ENCODE measurements at places on chromosomes 2 and 18. TPM values are rescaled to one million over a fixed set of nuclear protein-coding genes. Genes with fewer than 3 reads are reported as not detected.

The GNAL gene
- 21.2 TPM for total RNA-seq

DNA sequence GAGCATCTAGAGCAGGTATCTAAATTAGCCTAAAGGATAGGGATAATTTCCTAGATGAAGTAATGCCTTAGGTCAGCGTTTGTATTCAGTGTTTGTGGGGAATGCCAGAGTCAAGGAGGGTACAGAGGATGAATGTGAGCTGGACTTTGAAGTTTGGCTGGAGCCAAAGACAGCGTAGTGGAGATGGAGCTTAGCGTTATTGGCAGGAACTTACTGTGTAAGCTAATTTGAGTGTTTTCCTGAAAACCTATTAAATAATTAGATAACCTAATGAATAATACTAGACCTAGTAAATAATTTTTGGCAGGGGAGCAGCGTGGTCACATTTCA lies 4.2 kb downstream of the RNF138 start:
- DNase-seq, result no peak

GRCh38 chr2:22340716-22341115 lies 1044.3 kb upstream of the KLHL29 start:
- no peak for DNase-seq

- DNase-seq, result no peak
Measured at GRCh38 chr2:200423541-200423940, 86.3 kb downstream of the KCTD18 start.

DNA sequence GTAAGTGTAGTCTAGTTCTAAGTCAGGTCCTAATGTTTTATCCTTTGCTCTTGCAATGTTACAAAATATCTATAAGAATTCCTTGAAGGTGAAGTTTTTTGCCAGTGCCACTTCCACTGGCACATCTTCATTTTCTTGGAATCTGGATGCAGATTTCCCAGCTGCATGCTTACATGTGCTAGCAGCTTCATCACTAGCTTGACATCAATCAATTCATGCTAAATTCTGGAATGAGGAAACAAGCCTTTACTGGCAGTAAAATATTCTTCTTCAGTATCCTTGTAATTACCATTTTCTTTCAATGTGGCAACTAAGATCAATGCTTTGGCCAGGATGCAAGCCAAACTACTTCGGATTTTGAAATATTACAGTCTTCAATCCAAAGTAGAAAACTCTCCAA lies 200.6 kb upstream of the SIX2 start:
- DNase-seq, result no peak

GRCh38 chr2:98004613-98005012 lies 8.9 kb upstream of the TMEM131 start:
- DNase-seq, result no peak

GRCh38 chr2:62415518-62415917 lies 90.5 kb downstream of the TMEM17 start:
- no peak for DNase-seq

DNA sequence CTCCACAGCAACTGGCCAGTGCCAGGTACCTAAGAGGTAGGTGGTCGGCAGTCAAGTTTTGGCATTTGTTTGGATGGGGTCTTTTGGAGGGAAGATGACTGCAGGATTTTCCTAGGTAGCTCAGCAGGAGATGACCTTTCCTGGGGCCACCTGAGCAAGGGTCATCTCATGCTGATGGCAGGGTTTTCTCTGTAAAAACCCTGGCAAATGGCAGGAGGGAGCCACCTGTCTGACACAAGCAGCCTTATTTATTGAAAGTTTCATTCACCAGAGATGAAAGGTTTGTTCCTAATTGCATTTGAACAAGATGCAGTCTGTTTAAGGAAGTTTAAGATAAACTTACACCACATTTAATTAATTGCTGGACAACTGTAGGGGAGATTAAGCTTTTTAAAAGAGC lies 31.6 kb upstream of the ACAA2 start:
- DNase-seq, result no peak

- no peak for DNase-seq
Measured at GRCh38 chr2:237236188-237236587, 150.5 kb downstream of the COPS8 start.

- DNase-seq, result peak; percentile 98
Measured at GRCh38 chr2:174039551-174040416, 74.6 kb upstream of the SP3 start.

DNA sequence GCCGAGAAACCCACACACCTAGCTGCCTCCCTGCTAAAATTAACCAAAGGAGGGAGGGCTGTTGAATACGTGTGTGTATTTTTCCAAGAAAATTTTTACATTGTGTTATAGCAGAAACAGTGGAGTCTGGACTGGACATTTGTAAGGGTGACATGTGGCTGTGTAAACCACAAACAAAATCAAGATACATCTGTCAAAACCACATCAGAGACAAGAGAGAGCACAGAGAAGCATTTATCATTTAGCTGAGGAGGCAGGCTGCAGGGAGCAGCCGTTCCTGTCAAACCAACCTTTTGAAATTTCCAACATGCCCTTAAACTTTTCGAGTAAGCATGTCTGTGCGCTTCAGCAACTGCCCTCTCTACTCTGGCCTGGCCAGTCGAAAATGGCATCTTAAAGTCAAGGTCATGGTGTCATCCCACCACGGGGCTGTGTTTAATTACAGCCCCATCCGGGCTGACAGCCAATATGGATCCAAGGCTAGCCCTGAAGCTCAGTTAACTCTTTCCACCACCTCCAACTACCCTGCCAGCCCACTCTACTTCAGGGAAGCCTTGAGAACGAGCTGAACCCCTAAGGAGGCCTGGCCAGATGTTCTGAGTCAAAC lies 8.4 kb downstream of the BCL11A start:
- no peak for DNase-seq

GRCh38 chr2:10537522-10538199 lies 89.5 kb upstream of the ODC1 start:
- no peak for DNase-seq

DNA sequence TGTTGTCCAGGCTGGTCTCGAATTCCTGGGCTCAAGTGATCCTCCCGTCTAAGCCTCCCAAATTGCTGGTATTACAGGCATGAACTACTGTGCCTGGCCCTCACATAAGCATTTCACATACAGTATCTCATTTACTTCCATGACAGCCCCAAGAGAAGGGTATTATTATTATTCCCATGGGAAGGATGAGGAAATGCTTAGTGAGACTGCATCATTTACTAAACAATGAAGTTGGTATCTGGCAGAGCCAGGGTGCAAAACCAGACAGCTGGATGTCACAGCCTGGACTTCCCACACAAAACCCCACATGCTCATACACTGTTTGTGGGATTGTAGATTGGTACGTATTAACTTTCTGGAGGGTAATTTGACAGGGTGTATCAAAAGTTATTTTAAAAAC lies 29.9 kb downstream of the DAPL1 start:
- no peak for DNase-seq

- no peak for DNase-seq
Measured at GRCh38 chr18:58051765-58052460, 7.9 kb downstream of the NEDD4L start.

- no peak for DNase-seq
Measured at GRCh38 chr2:50649626-50650402, 382.1 kb downstream of the NRXN1 start.

DNA sequence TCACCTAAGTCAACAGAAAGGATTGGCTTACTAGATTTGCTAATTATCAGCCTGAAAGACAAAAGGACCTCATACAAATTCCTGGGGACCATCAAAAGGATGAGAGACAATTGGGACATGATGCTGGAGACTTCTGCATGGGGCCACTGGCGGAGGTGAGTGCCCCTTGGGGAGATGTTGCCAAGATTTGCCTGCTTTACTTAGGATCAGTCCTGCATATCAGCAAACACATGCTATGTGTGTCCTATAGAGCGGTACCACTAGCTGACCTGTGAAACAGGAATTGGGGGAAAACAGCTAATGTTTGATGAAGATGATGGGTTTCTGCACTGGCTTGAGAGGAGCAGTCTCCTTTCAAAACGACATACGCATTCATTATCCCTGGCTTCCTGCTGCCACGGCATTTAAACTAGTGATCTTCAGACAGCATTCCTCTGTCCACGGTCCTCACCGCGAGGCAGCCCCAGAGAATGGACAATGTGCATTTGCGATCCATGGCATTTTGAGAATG lies 104.2 kb downstream of the TGIF1 start:
- peak; percentile 82 for DNase-seq

DNA sequence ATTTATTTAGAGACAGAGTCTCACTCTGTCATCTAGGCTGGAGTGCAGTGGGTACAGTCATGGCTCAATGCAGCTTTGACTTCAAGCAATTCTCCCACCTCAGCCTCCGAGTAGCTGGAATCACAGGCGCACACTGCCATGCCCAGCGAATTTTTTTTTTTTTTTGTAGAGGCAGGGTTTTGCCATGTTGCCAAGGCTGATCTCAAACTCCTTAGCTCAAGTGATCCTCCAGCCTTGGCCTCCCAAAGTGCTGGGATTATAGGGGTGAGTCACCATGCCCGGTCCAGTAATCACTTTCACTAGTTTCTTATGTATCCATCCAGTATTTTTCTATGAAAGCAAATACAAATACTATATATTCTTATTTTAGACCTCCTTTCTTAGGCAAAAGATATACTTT lies 24.0 kb downstream of the PRKAG3 start:
- DNase-seq, result no peak

The C2orf72 gene
- total RNA-seq, result 1.3 TPM

DNA sequence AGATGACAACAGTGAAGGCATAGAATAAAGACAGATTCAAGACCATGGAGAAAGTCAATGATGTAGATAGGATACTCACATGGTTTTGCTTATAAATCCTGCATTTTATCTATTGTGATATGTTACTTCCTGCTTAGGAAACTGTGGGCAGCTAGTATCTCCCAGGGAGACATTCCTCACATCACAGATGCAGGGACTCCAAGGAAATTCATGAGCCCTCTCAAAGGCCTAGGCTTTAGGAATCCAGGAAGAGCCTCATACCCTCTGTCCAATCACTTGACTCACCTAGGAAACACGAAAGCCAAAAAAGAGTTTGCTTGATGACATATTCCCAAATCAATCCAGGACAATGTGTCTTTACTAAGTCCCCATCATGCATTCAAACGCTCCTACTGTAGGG lies 247.8 kb upstream of the KLHL29 start:
- DNase-seq, result peak; percentile 5

- no peak for DNase-seq
Measured at GRCh38 chr2:125596612-125597011, 1059.3 kb upstream of the GYPC start.

The PSMA8 gene
- total RNA-seq, result not detected

The SPDYA gene
- total RNA-seq, result 0.42 TPM

The NEDD4L gene
- total RNA-seq, result 72.3 TPM

DNA sequence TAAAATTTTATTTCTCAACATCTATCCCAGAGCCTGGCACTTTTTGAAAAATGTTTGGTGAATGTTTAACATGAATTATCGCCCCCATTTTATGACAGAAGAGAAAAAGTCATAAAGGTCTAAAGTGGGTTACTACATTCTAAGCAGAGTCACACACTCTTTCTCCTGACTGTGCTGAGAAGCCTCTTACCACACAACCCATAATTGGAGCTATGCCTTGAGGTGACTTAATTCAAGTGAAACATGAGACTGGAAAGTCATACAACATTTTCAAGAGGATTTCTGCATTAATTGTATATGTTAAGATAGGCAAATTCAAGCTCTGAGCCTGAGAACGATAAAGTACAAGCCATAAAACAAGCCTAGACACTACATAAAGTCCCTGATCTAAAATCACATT lies 3.1 kb upstream of the DSEL start:
- no peak for DNase-seq

DNA sequence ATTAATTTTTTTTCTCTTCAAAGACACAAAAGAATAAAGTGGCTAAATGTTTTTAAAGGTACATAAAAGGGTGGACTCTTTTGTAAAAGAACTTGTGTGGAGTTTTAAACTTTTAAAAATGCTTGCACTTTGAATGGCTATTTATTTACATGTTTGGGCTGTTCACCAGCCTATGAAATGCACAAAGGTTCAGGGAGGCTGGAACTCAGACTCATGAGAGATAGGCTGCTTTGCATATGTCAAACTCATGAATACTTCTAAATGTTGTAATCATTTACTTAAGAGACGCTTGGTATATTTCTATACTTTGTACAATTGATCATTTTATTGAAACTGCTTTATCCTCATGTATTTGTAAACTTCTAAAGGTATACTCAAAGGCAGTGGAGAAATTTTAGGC lies 79.9 kb downstream of the ZEB2 start:
- no peak for DNase-seq

DNA sequence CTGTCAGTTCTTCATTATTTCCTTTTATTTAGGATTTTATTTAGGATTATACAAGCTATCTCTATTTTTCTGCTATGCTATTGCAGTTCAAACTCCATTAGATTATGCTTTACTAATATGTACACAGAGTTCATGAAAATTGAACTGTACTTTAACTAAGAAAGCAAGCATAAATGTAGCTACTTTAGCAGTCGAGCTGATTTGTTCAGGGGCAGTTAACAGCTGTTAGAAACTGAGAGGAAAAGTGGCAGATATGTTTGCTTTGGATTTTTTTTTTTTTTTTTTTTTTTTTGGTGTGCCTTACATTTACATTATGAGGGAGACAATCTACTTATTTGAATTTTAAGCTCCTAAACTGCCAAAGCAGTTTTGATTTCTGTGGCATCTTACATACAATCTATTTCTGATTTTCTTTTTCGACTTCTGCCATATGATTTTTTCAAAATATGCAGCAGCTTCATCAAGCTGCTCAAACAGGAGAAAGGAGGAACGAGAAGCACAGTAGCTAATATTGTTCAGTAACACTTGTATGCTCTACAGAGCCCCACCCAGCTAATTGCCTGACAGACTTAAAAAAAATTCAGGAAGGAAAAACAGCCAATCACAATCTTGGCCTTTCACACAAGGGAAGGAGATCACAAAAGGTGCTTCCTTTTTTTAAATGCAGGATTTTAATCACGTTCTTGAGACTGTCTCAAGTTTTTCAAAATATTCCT lies 233.4 kb upstream of the SIX3 start:
- no peak for DNase-seq

The SF3B6 gene
- 140 TPM for total RNA-seq

The RIT2 gene
- 1.9 TPM for total RNA-seq

The RAB12 gene
- total RNA-seq, result 80.4 TPM

The EIF2B4 gene
- total RNA-seq, result 51.4 TPM

The TMEM17 gene
- 3.0 TPM for total RNA-seq

DNA sequence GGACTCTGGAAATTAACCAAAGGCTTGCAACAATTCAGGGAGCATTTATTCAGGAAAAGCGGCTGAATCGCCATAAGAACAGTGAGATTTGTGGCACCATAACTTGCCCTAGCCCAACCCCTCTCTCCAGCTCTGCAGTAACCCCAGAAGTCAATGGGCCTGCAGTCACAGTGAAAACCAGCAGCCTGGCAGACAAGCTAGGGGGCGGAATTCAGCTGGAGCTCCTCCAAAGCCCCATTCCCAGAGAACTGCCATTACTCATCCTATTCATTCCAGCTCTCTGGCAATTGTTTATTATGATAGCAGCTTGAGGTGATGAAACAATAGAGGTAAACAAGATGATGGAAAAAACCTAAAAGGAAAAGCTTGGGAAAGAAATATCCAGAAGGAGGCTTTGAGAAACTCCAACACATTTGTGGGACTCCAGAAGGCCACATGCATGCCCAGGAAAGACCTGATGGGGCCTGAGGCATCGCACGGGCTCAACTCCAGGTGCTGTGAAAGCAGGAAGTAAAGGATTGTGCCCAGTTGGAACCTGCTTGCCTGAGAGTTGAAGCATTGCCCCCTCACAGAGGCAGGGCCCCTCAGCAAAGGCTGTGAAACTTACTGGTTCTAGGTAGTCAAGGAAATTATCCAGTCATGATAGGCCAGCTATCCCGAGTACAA lies 126.7 kb downstream of the TWIST2 start:
- peak; percentile 49 for DNase-seq
